ENCODE measurements at places on chromosomes 6 and 20.

DNA sequence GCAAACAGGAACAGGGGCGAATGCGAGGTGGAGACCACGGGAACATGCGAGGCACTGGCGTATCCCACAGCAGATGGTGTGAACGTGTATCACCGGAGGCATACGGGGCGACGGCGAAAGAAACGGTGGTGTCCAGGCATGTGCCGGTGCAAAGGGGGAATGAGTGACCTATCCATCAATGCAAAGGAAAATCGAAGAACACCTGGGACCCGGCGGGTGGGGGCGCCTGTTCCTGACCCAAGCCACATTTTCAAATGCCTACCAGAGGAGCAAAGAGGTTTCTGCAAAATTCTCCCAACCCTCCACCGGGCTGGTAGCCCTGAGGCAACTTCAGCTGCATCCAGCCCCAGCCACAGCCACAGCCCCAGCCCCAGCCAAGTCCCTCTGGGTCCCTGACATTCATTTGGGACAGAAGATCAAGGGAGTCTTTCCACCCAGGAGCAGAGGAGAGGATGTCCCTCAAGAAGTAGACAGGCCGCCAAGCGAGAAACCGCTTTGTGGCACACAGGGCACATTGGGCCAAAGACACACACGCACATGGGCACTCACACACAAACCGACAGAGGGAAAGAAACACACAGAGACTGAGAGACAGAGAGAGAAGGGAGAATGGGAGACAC, 164.0 kb upstream of the ZNF337 start:
- DNase-seq, result no peak

DNA sequence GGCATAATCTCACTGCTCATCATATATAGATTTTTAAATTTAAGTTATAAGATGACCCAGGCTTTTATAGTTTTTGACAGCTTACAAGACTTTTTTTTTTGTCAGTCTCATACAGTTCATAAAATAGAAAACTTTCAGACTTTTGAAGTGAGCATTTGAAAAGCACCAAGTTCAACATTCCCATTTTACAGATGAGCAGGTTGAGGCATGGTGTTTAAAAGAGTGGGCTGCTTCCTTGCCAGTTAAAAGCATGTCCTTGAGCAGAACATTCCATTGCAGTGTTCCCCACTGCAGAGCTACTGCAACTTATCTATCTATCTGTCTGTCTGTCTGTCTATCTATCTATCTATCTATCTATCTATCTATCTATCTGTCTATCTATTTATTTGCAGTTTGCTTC, 86.8 kb downstream of the GFRA4 start:
- DNase-seq, result no peak

DNA sequence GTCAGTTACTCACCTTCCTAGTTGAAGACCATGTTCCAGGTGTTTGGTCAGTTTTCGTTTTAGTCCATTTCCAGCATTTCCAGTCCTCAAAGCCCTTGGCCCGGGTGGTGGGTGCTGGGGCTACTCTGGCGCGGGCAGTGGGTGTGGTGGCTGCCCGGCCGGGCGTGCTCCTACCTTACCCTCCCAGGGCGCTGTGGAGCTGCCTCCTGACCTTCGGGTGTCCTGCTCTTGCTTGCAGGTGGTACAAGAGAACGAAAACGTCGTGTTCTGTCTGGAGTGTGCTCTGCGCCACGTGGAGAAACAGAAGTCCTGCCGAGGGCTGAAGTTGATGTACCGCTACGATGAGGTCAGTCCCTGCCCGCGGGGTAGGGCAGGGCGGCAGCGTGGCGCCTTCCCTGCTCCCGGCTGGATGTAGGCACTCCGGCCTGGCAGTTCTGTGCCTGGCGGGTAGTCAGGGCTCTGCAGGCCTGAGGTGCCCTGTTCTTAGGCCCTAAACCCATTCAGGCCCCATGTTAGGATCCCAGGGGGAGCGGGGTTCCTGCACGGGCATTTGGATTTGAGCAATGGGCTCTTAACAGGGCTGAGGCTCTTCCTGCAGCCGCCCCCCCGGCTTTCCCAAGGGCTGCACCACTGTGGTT, 145.8 kb downstream of the DTNBP1 start:
- no peak for DNase-seq

- no peak for DNase-seq
Measured at GRCh38 chr6:143009851-143010250, 50.8 kb upstream of the AIG1 start.

GRCh38 chr6:2918936-2919335, 15.8 kb upstream of the SERPINB9 start:
- no peak for DNase-seq

GRCh38 chr6:80502871-80503270, 396.4 kb downstream of the BCKDHB start:
- no peak for DNase-seq

DNA sequence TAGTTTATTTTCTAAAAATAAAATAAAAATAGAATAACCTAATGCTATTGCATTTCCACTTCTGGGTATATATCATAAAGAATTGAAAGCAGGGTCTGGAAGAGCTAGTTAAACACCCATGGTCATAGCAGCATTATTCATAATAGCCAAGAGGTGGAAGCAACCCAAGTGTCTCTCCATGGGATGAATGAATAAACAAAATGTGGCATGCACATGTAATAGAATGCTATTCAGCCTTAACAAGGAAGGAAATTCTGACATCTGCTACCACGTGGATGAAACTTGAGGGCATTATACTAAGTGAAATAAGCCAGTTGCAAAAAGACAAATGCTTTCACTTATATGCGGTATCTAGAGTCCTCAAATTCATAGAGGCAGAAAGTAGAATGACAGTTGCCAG, 130.8 kb downstream of the TIAM2 start:
- DNase-seq, result no peak

GRCh38 chr6:30129265-30130178, 6.4 kb upstream of the TRIM40 start:
- no peak for DNase-seq

DNA sequence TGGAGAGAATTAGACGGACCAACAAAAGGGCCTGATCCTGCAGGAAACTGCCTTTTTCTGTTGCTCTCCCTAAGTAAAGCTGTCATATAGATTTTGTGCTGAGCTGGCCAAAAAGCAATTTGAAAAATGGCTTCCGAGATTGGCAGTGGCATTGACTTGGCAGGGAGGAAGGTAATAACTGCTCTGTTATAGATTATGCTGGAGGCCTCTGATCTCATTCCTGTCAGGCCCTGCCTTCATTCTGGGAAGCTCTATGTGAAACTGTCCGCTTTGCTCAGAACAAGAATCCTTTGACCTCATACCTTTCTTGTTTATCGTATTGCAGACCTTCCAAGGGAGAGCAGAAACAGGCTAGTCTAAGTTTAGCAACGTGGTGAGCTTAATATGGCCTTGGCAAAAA, 234.4 kb downstream of the PHACTR1 start:
- DNase-seq, result no peak

- no peak for DNase-seq
Measured at GRCh38 chr6:156857573-156857972, 80.4 kb downstream of the ARID1B start.

- no peak for DNase-seq
Measured at GRCh38 chr20:24153101-24154040, 164.8 kb upstream of the GGTLC1 start.

DNA sequence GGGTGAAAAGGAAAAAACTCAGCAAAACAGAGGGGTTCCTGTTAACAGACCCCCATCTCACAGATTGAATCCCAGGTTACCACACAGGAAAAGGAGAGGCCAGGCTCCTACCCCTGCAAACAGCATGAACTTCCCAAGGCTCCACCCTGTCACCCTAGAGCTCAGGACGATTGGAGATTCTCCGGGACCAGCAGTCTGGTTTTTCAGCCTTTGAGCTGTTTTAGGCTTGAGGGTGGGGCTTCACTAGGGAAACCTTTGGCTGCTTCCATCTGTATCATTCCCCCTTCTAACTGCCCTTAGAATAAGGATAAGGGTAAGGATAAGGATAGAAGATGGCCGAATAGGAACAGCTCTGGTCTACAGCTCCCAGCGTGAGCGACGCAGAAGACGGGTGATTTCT, 16.0 kb downstream of the C6orf58 start:
- DNase-seq, result no peak

DNA sequence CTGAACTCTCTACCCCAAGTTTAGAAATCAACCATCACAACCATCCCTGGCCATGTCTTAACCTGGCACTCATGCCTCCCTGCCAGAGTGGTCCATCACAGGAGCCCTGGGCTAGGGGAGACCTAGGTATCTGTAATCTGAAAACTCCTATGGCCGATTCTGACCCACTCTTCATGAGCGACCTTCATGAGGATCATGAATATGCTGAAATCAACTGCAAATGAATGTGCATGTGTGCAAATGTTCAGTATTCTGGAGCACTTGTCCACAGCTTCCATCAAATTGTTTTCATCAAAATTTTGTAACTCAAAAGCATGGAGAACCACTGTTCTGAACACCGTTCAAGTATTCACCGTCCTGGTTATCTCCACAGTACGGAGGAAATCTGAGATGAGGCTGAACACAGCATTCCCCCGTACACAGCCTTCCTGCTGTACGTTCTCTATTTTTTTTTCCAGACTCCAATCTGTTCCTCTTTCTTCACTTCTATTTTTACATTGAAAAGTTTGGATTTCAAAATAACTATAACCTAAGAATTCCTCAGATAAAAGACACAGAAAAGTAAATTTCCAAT, 17.7 kb downstream of the METTL24 start:
- DNase-seq, result no peak

DNA sequence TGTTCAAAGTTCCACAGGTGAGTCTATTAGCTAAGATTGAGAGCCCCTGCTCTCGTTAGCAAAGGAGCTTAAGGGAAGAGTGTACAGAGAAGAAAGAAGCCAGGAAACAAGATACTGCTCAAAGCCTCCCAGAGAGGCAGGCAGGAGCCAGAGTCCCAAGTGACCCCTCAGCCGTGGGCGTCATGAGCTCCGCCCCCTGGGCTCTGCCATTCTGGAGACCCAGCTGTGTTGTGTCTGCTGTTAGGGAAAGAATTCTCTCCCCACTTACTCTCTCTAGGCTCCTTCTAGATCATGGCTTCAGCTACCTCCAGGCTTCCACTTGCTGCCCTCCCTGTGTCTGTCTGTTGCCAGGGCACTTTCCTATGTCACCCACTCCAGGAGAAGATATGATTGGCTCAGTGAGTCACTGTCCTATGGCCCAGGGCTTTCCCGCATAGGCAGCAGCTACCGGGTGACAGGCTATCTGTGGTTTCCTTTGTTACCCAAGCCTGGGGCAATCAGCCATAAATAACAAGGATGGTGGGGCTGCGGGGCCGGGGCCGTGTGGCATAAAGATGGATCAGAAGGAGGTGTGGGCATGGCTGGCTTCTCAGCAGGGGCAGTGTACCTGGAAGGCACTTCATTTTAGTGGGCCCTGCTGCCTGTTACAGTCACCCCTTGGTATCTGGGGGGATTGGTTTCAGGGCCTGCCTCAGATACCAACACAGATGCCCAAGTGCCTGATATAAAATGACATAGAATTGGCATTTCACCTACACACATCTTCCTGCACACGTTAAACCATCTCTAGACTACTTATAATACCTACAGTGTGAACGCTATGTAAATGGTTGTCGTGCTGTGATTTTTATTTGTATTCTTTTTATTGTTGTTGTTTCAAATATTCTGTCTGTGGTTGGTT, 118.9 kb downstream of the ARMC2 start:
- no peak for DNase-seq

GRCh38 chr20:3165473-3166337, 6.0 kb upstream of the FASTKD5 start:
- peak; percentile 76 for DNase-seq

DNA sequence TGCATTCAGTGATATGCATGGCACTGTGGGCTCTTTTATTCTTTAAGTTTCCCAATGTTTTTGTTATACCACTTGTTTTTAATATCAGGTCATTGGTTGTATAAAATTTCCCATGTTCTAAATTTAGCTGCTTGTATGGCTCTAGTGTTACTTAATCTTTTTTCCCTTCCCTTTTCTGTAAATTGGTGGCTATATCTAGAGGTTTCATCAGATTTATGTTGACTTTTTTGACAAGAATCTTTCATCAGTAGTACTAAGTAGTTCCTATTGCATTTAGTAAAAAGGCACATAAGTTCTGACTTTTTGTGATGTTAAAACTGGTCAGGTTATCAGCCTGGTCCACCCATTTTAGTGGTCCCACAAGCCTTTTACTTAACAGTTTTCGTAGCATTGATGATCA, 51.1 kb downstream of the MMS22L start:
- no peak for DNase-seq

GRCh38 chr6:149862922-149863697, 1.0 kb downstream of the LRP11 start:
- DNase-seq, result peak; percentile 46

DNA sequence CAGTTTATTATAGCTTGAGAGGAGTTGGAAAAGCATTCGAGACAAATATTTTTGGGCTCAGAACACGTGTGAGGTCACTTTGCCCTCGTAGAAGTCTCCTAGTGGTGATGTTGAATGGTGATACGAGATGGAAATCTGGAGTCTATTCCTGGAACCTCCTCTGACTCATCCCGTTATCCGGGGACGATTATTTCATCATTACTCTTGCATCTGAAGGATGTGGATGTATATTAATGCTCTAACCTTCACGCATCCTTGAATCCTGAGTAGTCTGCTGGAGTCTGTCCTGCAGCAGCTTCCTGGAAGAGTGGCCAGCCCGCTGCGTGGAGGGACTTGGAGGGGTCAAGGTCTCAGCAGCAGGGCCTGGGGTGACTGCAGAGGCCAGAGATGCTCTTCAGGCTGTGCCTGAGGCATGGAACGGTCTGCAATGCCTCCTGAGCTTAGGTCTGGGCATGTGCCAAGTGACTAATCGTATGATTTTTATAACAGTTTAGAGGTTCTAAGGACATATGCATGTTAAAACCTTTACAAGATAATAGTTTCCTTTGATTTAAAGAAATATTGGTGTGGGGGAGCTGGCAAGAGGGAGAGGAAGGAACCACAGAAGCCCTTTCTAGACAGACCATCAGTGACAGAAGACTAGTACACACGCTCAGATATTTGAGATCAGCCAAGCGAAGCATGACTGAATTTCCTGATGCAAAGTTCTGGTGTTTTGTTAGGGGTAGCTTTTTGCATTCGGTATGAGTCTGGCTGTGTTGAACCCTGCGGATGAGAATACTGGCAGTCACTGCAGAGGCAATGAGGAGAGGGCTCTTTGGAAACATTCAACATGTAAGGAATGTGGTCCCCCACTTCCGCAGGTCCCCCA, 400.2 kb downstream of the QKI start:
- DNase-seq, result no peak

GRCh38 chr6:143135797-143136561, 75.3 kb downstream of the AIG1 start:
- DNase-seq, result no peak

DNA sequence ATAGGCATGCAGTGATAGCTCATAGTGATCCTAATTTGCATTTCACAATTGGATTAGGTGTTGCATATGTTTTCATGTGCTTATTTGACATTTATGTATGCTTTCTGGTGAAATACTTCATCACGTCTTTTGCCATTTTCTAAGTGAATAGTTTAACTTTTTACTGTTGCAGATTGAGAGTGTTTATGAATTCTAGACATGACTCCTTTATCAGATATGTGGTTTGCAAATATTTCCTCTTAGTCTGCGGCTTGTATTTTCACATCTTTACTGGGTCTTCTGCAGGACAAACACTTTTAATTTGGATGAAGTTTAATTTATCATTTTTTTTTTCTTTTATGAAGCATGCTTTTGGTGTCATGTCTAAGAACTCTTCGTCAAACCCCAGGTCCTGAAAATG, 39.2 kb downstream of the CCN2 start:
- no peak for DNase-seq

GRCh38 chr6:122033564-122034181, 365.8 kb upstream of the HSF2 start:
- DNase-seq, result peak; percentile 11
